ENCODE measurements at places on chromosomes 4 and X.

- DNase-seq, result no peak
These were observed 78.8 kb upstream of the FAT4 start for GRCh38 chr4:125235971-125236370.

GRCh38 chr4:19592391-19592790 lies 659.3 kb upstream of the SLIT2 start:
- DNase-seq, result no peak

DNA sequence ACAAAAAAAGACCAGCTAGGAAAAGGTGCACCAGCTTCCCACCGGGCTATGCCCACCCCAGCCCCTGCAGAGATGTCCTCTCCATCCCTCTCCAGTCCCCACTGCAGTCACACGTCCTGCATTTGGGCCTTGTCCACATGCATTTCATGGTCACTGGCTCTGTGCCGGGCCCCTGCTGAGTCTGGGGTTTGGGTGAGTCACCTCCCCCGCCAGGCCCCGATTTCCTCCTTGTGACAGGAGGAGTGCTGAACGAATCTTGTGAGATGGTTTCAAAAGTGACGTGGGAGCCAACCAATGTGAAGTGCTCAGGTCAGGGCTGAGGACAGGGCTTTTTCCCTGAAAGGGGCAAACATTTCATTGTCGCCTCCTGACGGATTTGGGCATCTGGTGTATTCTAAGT lies 7.1 kb downstream of the CPZ start:
- no peak for DNase-seq

DNA sequence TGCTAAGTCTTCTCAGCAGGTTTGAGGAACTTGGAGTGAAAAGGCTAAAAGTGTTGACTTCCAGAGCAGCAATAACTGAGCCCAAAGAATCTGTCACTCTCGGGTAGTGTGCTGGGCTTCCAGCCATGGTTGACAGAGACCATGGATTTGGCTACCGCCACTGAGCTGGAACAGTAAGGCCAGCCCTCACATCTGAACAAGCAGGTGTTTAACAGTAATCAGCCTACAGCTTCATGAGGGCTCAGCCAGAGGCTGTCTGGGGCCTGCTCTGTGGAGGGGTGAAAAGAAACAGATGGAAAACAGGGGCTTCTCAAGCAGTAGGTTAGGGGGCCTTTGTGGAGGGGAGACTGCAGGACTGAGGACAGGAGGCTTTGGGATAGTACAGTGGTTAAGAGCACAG lies 14.9 kb downstream of the RASL11B start:
- no peak for DNase-seq

DNA sequence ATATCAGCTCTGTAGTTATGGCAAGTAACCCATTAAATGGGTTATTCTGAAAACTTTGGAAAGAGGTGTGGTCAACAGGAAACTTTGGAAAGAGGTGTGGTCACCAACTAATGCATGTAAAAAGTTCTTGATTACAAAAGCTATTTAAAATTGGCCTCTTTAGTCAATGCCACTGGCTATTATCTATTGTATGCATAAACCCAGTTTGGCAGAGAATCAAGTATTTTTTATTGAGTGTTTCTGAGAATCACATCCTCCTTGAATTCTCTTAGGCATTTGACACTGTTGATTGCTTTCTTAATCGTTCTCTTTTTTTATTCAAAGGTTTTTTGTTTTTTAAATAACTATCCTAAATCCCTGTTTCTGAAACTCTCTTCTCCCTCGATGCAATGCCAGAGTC lies 7.5 kb downstream of the P2RY4 start:
- no peak for DNase-seq

DNA sequence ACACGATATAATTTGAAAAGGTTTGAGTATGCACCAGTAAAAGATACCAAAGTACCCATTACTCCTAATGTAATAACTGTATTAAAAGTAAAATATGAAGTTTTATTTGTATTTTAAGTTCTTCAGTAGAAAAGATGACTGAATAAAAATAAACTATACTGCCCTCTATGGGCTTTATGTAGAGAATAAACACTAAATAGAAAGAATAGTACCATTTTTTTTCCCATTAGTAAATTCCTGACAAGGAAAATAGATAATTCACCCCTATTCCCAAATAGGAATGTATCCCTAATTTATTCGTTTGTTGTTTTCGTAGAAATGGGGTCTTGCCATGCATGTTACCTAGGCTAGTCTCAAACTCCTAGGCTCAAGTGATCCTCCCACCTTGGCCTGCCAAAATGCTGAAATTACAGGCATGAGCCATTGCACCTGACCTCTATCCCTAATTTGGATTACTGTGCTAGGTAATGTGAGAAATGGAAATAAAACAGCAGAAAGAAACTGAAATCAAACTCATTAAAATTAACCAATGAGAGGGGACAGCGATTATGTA lies 73.6 kb upstream of the COX18 start:
- no peak for DNase-seq

DNA sequence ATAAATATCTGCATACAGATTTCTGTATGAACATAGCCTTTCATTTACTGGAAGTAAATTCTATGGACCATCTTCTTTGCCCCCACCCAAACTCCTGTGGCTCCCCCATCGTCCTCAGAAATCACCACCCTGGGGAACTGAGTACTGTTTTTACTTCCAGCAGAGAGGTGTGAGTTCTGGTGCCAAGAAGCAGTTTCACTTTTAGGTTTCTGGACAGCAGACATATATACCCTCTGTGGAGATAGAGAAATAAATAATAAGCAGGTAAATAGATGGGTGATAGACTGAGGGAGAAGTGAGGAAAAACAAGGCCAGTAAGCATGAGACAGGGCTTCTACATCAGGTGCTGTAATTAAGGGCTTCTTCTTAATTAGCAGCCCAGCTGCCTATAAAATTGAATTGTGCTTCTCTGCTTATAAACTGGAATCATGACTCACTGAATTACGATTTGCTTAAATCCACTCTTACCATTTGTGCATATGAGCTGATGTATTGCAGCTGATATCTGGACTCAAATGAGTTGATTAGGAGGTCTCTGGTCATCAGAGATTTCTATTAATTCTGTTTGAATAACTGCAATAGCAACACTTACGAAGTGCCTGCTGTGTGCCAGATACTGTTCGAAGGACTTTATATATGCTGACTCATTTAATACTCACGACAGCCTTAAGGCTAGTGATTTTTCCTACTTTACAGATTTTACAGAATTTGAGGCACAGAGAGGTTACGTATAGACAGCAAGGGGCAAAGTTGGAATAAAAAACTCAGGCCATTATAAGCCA lies 60.8 kb upstream of the DHX15 start:
- DNase-seq, result no peak

GRCh38 chrX:17082831-17083230 lies 136.4 kb downstream of the REPS2 start:
- no peak for DNase-seq

DNA sequence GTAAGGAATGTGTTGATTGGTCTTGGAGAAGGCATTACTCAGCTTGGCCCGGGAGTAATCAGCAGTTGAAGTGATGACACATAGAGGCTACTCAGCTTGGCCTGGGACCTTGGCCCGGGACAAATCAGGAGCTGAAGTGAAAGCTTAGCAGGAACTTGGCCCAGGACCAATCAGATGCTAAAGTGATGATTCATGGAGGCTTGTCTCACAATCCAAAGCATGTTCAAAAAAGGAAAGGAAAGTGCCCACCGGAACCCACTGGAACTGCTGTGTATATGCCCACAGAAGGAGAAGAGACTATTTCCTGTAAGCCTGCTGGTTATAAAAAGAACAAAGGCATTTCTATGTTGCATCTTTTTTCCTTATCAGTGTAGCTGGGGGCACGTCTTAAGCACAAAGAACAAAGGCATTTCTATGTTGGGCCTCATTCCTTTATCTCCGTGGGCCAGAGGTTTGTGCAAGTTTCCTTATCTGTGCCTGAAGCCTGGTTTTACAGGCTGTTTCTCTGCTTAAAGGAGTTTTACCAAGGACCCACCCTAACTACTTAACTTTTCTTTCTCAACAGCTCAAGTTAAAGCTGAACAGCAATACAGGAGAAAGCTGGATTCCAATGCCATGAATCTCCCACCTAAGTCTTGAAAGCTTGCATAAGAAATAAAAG lies 1176.7 kb downstream of the NLGN4X start:
- DNase-seq, result no peak

DNA sequence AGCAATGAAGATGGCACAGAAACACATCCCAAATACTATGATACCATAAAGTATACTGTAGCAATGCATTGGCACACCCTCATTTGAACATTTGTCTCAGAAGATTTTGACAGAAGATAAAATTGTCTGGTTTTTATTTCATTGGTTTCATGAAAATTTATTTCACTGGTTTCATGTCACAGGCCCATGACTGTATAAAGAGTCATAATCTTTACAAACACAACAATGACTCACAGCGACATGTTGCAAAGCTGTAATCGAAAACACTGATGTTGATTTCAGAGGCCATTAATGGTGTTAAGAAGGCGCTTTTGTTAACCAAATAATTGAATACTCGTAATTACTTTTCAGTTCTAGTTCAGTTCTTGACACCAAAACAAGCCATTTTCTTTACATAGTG lies 8.1 kb upstream of the DTHD1 start:
- no peak for DNase-seq

GRCh38 chr4:162803378-162803777 lies 363.3 kb downstream of the NAF1 start:
- no peak for DNase-seq

- no peak for DNase-seq
These were observed 99.2 kb downstream of the DOCK11 start for GRCh38 chrX:118594697-118595420.

- no peak for DNase-seq
These were observed 718.6 kb downstream of the PDHA2 start for GRCh38 chr4:96558466-96558865.

- DNase-seq, result no peak
These were observed 814.8 kb upstream of the GRID2 start for GRCh38 chr4:91488946-91489345.

GRCh38 chrX:154715825-154716224 lies 35.1 kb downstream of the GAB3 start:
- no peak for DNase-seq

GRCh38 chr4:24800325-24800895 lies 5.0 kb downstream of the SOD3 start:
- no peak for DNase-seq

- no peak for DNase-seq
These were observed 1360.0 kb downstream of the TECRL start for GRCh38 chr4:63049278-63049677.

- DNase-seq, result no peak
These were observed 196.4 kb downstream of the FBXO8 start for GRCh38 chr4:174086829-174087799.

GRCh38 chrX:118823263-118824172 lies at the start of gene ZCCHC12:
TSS of gene ZCCHC12 (plus strand) at chrX:118823824. CDS start at chrX:118825245, 1,421 bp downstream.
- DNase-seq, result peak; percentile 22

DNA sequence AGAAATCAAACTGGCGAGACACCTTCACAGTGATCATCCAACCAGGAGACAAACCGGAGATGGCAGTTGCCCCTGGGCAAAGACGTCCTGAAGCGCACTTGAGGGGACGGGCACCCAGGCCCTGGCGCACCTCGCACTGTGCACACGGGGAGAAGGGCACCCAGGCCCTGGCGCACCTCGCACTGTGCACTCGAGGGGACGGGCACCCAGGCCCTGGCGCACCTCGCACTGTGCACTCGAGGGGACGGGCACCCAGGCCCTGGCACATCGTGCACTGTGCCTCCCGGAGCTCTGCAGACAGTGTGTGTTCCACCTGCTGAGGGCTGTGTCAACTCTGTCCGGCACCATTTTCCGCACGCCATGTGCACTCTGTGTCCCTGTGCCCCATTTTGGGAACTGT lies 34.6 kb upstream of the CPLX1 start:
- DNase-seq, result no peak
